ENCODE measurements at places on chromosomes 13 and 19.

DNA sequence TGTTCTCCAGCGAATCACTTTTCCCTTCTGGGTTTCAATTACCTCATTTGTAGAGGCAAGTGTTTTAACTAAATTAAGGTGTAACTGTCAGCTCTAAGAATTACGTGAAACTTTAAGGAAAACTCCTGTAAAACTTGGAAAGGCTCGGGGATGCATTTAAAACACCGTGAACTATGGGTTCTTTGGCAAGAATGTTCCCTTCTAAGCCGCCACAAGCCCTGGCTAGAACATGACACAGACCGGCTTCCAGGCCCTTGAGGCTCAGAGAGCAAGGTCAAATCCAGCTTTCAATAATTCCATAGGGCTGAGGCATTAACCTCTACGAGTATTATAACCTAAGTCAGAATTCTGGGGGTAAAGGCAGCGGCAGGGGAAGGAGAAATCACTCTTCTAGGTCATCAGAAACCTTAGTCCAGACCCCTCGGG, 685 bp downstream of the VWA8 start:
- no peak for DNase-seq

GRCh38 chr13:37289212-37289935, 183.9 kb upstream of the CSNK1A1L start:
- no peak for DNase-seq

DNA sequence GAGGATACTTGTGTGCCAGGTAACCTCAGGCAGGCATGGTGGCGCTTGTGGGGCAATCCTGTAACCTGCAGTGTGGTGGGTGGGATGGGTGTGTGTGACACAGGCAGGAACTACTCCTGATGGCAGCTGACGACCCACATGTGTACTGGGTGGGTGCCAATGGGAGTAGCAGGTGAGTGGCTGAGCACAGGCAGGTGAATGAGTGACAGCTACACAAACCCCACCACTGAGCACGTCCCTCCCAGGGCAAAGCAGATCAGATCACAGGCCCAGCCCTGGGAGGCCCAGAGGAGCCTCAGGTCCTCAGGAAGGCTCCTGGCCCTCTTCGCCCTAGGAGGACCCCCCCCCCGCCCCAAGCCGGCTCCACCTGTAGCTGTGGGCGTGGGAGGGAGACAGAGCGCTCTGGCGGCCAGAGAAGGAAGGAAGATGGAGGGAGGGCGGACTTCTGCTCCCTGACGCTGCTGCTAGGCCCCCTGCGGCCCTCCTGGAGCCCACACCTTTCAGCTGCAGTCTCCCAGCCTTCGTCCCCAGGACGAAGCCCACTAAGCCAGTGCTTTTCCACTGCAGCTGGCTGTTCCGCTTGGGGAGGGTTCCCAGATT, 1.3 kb upstream of the ZNF181 start:
- DNase-seq, result no peak

- no peak for DNase-seq
These were observed 3.2 kb downstream of the PLK5 start for GRCh38 chr19:1526979-1527649.

GRCh38 chr13:29819143-29819542, 31.3 kb downstream of the UBL3 start:
- no peak for DNase-seq

- no peak for DNase-seq
These were observed 148.5 kb upstream of the TSHZ3 start for GRCh38 chr19:31497709-31498108.
